ENCODE measurements at places on chromosomes 3 and 15.

- no peak for DNase-seq
These were observed 233.1 kb upstream of the PLSCR5 start for GRCh38 chr3:146838221-146838620.

DNA sequence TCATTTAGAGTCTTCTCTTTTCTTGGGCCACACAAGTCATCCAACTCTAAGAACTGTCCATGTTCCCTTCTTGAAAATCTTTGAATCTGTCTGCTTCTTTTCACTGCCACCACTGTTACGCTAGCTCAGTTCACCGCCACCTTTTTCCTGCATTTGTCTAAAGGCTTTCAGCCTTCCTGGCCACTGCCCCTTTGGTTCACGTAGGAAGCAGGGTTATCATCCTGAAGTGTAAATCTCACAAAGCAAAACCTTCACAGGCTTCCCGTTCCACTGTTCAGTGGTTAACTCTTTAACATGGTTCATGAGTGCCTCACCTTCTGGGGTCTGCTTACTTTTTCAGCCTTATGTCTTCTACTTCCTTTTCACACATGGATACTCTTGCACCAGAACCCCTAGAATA lies 26.3 kb upstream of the CCDC39 start:
- no peak for DNase-seq

DNA sequence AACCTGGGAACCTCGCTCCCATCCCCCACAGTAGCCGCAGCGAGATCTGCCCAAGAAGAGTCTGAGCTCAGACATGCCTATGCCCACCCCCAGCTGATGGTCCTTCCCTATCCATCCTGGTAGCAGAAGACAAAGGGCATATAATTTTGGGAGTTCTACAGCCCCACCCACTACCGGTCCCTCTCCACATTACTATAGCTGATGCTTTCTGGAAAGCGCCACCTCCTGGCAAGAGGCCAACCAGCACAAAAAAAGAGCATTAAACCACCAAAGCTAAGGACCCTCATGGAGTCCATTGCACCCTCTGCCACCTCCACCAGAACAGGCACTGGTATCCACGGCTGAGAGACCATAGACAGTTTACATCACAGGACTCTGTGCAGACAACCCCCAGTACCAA lies 168.4 kb downstream of the MEGF11 start:
- no peak for DNase-seq

- DNase-seq, result no peak
These were observed 9.9 kb downstream of the CHDH start for GRCh38 chr3:53836084-53836872.

DNA sequence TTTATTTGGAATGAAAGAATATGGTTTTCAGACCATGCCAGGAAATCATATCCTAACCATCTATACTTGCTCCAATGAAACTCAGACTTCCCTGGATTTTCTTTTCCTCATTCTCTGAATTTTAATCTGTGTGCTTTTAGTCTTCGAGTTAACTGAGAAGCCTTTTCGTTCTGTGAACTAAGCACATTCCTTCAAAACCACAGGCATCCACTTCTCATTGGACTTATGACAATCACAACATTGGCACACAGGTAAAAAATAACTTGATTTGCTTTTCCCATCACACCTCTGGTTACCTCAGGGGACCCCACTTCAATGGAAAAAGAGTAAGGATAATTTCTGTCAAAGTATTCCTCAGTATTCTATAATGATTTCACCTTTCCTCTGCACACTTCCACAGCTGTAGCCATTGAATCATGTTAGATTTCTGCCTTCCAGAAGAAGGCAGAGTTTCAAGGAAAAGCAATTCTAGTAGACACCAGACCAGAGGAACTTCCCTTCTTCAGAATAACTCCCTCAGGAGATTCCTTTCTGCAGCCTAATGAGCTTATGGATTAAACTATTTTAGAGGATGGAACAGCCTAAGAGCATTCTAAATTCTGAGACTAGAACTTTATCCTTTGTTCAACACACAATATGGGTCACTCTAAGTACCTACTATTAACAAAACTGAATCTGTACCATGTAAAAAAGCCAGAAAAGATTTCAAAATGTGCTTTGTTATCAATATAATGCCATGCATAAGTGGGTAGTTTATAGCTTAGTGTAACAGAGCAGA lies 15.9 kb downstream of the COMMD2 start:
- DNase-seq, result no peak

DNA sequence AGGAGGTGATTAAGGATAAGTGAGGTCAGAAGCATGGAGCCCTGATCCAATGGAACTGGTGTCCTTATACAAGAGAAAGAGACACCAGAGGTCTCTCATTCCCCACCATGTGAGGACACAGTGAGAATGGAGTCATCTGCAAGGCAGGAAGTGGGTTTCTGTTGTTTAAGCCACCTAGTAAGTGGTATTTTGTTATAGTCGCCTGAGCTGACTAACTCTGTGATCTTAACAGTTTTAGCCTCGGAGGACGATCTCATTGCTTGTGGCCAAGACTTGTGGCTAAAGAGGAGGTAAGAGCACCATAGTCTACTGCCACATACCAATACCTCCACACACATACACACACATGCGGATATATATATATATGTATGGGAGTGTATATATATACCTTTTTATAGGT lies 73.8 kb downstream of the MCTP2 start:
- no peak for DNase-seq

DNA sequence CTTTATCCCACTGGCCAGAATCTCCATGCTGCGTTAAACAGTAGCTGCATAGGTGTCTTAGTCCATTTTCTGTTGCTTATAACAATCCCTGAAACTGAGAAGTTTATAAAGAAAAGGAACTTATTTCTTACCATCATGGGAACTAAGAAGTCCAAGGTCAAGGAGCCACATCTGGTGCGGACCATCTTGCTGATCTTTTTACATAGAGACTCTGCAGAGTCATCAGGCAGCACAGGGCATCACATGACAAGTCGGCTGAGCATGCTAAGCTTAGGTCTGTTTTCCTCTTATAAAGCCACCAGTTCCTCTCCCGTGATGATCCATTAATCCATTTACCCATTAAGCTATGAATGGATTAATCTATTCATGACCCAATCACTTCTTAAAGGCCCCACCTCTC lies 22.4 kb upstream of the FAM174B start:
- DNase-seq, result peak; percentile 26

DNA sequence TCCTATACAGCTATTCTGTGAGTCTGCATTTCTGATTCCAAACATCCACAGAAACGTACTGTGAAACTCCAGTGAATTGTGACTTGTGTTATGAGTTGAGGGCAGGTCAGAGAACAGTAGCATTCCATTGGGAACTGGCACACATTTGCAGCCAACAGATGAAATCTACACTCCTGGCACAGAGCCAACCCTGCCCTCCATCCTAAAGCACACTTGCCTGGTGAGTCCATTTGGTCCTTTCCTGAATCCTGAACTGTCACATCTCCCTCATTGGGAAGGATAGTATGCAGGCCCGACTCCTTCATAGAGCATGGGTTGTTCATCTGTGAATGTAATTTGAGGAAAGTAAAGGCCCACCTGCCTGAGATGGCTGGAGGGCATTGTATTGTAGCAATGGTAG lies 314.3 kb upstream of the RASGRP1 start:
- no peak for DNase-seq
